ENCODE measurements at places on chromosomes 2 and 18.

DNA sequence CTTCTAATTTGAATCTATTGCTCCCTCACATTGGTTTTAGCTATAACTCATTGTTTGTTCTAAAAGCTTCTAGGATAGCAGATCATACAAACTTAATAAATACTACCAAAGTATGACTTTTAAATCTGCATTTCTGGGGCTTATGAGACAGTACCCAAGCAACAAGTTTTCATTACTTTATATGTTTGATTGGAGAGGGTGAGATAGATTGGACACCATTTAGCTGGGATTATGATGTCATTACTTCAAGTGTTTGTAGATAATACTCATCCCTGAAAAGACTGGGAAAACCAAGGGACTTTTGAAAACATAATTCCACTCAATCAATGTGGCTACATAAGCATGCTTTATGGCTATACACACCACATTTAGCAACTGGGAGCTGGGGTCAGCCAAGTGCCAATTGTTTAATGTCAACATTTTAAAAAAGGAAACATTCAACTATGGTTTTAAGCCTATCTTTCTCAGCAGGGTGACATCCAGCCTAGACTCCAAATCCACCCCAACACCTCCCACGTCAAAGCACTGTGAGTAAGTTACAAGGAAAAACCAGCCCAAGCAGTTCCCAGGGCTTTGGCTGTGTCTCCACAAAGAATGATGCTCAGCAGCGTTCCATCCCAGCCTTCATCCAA is 119.9 kb downstream of the ETAA1 start:
- DNase-seq, result peak; percentile 95

DNA sequence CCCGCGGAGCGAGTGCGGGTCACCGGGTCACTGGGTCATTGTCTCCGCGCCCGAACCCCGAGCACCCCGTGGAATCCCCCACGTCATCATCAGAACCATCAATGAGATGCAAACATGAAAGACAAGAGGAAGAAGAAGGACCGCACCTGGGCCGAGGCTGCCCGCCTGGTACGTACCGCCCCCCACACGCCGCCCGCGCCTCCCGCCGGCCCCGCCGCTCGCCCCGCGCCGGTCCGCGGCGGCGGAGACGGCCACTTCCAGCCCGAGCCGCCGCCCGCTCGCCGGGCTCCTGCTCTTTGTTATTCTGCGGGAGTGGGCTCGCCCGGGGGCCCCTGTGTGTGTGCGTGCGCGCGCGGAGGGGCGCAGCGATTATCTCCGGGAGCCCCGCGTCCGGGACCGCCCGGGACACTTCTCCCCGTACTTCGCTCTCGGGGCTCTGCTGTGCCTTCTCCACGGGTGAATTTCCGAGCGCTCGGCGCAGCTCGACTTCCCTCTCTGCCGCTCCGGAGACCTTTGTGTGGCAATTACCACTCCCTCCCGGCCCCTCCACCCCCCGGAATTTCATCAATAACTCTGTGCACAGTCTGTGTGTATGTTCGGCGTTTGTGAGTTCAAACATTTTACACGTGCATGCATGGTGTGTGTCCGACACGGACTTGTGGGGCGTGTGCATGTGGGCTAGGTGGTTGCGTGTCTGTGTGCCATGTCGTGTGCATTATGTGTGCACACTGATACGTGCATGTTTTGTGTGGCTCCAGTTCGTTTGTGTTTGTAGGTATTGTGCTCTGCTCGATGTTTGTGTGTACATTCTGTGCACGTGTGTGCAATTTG is 714 bp downstream of the ASXL3 start:
- DNase-seq, result peak; percentile 10

GRCh38 chr2:102181919-102182635 is 4.7 kb upstream of the IL1RL2 start:
- no peak for DNase-seq

DNA sequence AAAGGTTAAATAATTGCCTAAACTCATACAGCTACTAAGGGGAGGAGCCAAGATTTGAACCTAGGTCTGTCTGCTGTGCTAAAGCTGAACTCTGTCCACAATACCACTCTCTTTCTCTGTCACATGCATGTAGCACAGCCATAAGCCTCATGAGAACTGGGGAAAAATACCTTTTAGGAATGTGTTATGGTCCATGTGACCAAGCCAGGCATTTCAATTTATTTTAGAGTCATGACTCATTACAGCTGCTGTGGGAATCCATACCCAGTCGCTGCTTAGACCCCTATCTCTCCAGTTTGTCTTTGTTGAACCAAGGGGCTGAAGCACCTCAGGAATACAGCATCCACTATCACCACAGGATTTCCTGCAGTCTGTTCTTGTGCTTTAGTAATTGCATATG is 200.0 kb upstream of the SIX3 start:
- DNase-seq, result peak; percentile 33

DNA sequence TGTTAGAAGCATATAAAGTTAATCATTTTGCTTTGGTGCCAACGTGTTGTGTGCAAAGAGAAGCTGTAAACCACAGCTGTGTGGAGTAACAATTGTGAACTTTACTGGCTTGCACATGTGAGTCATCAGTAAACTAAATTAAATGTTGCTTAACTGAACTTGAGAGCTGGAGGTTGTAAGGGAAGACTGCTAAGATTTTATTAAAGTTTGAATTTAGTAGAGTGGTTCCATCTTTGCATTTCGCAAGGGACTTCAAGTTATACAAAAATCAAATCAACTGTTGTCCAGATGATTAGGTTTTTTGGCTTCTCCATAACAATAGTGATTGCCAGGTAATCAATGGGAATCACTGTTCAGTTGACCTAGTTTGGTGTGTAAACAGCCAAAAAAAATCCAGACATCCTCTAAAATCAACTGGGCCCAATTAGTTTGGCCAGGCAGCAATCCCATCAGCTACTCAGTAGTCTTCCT is 247.4 kb downstream of the MYO3B start:
- peak; percentile 60 for DNase-seq

DNA sequence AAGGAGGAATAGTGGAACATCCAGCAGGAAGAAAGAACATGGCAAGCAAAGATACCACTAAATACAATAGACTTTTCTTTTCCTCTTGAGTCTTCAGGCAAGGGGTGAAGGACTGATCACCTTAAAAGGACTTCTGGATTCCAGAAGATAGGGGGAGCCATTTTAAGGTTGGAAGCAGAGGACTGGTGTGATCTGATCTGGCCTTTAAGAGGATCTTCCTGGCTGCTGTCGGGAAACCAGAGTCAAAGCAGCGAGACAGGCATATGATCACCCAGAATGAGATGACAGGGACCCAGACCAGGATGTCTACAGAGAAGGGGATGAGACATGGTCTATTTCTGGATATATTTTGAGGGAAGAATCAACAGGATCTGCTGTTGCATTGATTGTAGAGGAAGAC is 558.0 kb downstream of the STK39 start:
- DNase-seq, result no peak

DNA sequence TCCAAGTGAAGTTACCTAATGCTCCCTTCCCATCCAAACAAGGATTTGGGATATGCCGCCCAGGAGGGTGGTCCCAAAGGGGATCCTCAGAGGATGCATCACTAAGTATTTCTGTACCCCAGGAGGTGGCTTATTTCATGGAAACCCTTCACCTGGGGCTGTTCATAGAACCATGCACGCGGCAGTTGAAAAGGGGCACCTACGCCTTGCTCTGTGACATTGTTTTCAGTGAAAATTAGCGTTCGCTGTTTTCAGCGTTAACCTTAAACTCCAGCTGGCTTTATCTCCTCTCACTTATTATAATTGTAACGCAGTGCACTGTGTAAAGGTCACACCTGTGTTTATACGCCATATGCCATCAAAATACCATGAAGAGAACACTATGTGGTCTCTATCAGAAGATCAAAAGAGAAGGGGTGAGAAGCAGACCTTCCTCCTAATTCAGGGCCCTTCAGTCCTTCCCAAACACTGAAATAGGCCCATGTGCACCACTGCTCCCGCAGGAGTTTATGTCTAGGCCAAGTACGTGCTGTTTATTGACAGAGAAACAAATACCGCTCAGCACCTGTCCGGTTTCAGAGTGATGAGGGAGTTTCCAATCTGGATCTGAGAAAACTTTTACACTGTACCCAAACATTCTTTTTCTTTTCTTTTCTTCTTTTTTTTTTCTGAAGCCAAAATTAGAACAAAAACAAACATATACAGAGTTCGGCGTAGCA is 162.1 kb downstream of the BCL2 start:
- DNase-seq, result no peak

DNA sequence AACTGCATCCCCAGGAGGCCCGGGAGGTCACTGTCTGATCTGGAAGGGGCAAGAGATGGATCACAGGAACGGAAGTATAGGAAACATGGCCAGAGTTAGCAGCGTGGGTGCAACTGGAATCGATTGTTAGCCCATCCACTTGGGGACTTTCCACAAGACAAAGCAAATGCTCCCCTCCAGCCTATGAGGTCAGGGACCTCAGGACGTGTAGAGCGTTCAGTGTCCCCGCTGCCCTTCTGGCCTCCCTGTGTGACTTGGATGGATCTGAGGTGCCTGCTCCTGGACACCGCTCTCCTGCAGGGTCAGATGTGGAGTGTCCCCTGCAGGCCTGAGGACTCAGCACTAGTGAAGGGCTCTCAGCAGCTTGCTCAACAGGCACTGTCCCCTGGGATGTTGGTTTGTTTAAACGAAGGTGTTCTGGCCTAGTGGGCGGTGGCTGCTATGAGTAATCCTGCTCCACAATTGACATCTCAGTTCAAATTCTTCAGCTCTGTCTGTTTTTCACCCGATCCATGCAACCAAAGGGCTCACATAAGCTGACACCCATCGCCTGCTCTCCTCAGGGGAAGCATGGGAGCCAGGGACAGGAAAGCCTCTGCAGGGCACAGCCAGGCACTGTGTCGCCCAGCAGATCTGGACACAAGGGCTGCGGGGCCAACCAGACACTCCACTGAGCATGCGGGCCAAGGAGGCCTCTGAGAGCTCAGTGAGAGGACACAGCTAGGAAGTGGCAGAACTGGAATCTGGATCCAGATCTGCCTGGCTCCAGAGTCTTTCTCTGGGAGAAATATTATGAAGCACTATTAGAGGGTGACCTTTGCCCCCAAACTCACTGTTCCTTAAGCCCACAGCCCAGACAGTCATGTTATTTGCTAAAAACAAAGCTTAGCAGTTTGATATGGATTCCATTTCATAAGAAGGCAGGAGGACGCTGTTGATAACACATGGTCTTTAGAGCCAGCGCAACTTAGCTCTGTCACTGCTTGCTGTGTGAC is 78.5 kb downstream of the RHOB start:
- peak; percentile 86 for DNase-seq

DNA sequence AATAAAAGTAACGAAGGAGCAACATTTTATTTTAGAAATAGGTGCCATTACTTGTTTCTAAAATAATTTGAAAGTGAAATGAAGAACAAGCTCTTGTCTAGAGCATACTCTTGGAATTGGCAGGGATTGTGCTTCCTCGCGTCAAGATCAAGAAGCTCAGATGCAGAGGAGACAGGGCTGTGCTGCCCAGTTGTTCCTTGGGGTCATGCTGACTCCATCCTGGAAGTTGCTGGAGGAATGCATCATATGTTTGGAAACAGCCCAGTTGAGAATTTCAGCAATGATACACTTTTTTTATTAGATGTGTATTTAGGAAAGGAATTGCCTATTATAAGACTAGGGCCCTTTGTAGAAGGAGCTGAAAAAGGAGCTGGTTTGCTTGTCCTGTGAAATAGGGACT is 17.2 kb downstream of the LTBP1 start:
- DNase-seq, result peak; percentile 70

- DNase-seq, result peak; percentile 40
These were observed 66.2 kb upstream of the PROKR1 start for GRCh38 chr2:68577183-68577582.

DNA sequence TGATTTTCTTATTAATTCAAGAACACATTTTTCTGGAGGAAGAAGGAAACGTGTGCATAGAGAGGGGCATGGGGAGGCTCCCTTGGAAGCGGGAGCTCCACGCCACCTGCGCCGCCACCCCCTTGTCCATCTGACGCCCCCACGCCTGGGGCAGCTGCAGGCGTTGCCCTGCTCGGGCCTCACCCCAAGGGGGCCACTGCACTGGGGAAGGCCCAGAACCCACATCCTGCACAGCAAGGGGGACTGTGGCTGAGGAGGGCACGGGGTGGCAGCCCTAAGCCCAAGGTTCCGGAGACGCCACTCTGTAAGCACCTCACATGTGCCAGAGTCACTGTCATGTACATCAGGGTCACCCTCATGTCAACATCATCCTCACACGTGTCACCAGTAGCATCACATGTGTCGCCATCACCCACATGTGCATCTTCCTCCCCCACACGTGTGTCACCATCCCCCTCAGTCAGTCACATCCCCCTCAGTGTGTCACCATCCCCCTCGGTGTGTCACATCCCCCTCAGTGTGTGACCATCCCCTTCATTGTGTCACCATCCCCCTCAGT is 486.7 kb upstream of the SALL3 start:
- no peak for DNase-seq

DNA sequence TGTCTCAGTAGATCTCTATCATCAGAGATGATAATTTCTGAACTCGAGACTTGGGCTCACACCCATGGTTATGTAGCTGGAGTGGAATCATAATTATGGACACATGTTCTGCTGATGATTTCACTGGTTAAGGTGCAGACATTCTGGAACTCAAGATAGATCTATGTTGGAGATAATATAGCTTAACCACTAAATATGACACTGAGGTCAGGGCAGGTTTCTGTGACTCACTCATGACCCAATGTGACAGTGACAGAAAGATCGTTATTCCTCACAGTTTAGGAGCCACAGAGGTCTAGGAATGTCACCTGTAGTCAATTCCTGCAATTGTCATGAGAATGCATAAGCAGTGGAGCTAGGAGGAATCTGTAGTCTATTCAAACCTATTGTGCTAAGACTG is 828.6 kb downstream of the TRIB2 start:
- DNase-seq, result no peak

DNA sequence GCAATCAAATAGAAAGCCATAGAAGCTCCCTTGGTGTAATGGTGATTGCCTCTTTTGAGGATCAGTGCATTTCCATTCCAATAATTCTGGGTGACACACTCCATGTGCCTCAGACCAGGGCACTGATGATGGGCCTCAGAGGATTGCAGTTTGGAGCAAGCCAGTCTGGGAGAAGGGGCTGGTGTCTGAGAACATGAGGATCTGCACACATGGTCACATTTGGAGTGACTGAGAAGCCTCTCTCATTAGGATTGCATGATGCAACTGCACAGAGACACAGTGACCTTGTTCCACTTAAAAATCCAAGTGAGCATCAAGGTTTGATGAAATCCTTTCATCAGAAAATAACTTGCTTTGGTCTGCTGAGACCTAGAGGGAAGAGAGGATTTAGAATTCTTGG is 216.4 kb downstream of the ANKRD30B start:
- DNase-seq, result no peak

DNA sequence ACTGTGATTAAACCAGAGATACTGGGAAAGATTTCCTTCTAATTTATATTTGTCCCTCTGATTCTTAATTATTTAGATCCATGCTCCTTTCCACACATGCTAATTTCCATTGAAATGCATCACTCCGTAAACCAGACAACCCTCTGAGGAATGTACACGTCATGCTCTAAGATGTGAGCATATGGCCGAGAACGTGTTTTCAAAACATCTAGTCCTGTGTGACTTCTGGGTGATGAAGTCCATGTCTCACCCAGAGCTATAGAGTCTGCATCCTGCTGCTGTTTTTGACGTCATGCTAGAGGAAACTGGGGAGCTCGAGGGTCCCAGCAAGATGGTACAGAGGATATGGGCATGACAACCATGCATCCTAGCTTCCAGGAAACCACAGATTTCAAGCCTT is 53.6 kb downstream of the CAPN13 start:
- DNase-seq, result no peak
